ENCODE measurements at places on chromosomes 7 and 10.
A peak's percentile ranks its signal among the peaks of the same experiment; 100 is the strongest.

DNA sequence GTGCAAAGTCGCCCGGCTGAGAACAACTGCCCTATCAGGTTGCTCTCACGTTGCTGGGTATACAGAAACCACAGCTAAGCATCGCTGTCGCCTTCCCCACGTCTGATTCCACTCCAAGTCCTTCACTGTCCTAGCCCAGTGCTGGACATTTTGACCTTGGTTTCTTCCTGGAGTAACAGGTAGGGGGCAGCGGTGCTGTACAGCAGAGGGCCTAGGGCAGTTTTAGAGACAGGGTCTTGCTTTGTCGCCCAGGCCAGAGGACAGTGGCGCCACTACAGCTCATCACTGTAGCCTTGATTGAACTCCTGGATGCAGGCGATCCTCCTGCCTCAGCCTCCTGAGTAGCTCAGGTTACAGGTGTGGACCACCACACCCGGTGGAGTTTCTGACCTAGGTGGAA is 2.6 kb downstream of the CLDN15 start:
- no peak for DNase-seq

DNA sequence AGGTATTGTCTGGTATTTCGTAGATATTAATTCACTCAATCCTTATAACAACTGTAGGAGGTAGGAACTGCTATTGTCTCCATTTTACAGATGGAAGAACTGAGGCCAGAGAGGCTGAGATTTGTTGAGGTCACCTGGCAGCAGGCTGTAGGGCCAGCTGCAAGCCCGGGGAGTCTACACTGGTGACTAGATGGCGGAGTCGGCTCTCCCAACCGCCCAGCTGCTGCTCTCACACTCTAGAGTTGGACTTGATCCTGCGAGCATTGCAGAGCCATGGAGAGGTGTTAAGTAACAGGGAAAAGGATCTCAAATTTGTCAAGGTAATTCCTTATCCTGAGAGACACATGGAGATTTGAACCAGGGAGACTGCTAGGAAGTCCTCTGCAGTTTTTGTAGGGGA is 124.1 kb downstream of the CAMK1D start:
- no peak for DNase-seq

- no peak for DNase-seq
These were observed 27.0 kb upstream of the FZD8 start for GRCh38 chr10:35668865-35669650.

DNA sequence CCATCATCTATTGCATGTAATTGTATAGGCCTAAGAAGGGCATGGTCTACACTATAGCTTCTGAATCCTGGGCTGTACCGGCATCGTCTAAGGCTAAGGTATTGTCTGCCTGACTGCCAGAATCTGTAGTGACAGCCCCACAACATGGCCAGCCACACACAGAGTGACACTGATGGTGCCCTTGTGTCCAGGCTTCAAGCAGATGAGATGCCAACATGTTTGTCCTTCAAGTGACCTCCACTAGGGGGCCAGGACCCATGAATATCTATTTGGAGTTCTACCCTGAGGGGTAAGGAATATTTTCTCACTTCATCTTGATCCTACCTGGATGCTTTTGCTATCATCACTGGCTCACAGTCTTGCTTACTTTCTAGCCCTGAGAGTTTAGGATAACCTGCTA is 1.5 kb downstream of the CYP3A7 start:
- no peak for DNase-seq

DNA sequence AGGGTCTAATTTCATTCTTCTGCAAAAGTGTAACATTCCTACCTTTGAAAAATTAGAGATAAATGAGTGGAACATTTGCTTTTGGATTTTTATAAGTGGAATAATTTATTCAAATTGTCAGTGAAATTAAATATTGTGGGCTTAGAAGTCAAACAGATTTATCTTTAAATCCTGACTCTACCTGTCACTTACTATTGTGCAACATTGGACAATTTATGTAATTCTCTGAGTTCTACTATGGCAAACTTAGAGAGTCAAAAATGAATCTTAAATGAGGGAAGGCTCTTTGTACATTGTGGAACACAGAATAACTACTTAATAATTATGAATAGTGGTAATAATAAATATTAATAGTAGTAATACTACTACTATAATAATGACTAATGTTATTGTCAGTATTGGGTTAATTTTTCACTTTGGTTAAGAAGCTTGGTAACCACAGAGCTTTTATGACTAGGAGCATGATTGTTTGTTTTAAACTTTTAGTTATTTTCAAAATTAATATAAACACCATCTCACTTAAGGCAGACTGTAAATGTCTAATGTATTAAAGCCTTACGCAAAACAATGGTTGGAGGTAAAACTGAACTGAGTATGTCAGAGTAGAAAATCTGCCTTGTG is 70.0 kb downstream of the PRKG1 start:
- no peak for DNase-seq

DNA sequence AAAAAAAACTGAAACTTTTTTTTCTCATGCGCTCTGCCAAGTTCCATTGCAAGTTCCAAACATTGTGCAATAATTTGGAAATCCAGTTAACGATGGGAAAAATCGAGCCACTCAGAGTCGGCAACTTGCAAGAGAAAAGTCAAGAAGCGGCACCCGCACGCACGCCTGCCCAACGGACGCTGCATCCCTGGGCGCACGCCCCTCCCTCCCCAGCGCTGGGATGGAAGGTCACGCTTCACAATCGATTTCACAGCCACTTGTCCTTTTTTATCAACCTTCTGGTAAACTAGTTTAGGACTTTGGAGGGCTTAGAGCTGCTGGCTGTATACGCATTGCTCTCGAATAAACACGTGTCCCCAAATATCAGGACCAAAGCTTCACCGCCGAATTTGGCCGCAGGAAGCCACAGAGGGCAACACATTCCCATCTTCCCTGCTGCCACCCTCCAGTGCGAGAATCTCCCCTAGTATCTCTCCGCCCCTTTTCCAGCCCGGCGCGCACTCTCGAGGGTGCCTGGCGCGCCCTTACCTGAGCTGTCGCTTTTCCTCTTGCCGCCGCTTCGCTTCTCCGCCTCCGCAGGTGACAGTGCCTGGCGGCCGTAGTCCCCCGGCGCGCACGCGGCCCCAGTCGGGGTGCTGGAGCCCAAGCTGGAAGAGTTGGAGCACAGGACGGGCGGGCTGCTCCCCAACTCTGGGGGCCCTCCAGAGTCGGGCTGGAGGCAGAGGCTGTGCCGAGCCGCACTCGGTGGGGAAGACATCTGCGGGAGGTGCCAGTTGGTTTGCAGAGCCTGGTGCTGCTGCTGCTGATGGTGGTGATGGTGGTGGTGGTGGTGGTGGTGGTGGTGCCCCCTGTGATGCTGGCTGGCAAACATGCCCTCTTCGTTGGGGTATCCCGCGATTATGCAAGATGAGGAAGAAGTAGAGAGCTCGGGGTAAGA is 857 bp downstream of the MEOX2 start:
- no peak for DNase-seq

DNA sequence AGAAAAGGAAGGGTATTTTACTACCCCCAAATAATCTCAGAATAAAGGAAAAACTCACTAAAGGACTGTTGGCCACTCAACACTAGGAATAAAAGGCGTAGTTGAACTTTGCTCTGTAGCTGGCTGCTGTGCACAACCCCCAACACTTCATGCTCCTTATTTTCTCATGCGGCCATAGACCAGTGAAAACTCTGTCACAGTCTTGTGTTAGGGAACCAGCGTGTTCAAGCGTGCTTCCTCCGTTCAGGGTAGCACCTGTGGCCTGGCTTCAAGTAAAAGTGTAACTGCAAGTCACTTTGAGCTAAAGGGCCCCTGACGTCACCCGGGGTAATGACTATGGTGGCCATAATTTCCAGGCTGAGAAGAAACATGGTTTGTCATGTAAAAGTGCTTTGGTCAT is 27.0 kb downstream of the BLNK start:
- DNase-seq, result no peak

- no peak for DNase-seq
These were observed 38.9 kb downstream of the GPRIN2 start for GRCh38 chr10:46517541-46517940.

DNA sequence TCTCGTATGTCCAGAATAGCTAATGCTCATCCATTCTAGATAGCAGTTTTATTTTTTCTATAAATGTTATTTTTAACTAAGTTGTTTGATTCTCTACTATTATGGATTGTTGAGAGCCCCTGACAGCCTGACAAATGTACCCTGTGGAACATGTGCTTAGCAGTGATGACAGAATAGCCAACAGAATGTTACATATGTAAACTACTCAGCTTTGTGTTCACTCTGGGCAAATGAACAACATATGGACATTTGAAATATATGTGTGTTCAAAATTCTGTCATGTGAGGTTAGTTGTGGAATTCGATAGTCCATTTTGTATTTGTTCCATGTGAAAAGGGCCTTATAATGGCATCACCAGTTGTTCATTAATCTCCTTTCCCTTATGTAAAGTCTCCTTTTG is 199.7 kb downstream of the EXOC4 start:
- no peak for DNase-seq

GRCh38 chr10:6050801-6051445 is 11.2 kb downstream of the IL2RA start:
- DNase-seq, result no peak

GRCh38 chr10:132136689-132137088 is 50.1 kb upstream of the DPYSL4 start:
- DNase-seq, result no peak

GRCh38 chr10:47458466-47459154 is 25.3 kb downstream of the ANXA8 start:
- DNase-seq, result no peak

DNA sequence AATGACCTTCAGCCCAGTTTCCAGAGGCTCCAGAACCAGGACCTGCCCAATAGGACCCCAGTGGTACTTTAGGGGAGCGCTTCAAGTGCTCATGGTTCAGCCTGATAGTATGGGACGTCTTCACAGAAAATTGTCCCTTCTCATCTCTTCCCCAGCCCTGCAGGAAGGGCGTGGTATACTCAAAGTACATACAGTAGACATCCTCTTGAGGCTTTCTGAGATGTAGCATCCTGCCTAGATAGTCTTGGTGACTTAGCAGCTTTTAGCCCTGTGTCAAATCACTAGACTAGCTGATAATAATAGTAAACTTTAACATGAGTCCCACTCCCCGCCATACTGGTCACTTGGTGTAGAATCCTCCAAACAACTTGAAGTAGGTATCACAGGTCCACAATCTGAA is 193.2 kb downstream of the CYP26A1 start:
- DNase-seq, result no peak

- DNase-seq, result peak; percentile 4
These were observed 539.5 kb upstream of the FZD8 start for GRCh38 chr10:36181426-36182178.

- DNase-seq, result no peak
These were observed 13.9 kb downstream of the STX1A start for GRCh38 chr7:73705551-73705920.

DNA sequence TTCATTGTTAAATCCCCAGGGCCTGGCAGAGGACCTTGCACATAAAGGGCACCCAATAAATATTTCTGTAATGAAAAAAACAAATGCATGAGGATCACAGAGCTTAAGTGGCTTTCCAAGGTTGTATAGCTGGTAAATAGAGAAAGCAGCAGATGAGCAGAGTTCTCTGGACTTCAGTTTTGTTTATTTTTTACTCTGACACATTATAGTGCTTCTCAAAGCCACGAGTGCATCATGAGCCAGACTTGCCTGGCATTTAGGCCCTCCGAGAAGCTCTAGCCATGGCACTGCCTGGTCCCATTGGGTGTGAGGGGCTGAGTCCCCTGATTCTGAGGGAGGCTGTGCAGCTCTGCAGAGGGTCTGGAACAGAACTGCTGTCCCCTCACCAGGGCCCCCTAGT is 87.2 kb upstream of the ZNF32 start:
- no peak for DNase-seq

DNA sequence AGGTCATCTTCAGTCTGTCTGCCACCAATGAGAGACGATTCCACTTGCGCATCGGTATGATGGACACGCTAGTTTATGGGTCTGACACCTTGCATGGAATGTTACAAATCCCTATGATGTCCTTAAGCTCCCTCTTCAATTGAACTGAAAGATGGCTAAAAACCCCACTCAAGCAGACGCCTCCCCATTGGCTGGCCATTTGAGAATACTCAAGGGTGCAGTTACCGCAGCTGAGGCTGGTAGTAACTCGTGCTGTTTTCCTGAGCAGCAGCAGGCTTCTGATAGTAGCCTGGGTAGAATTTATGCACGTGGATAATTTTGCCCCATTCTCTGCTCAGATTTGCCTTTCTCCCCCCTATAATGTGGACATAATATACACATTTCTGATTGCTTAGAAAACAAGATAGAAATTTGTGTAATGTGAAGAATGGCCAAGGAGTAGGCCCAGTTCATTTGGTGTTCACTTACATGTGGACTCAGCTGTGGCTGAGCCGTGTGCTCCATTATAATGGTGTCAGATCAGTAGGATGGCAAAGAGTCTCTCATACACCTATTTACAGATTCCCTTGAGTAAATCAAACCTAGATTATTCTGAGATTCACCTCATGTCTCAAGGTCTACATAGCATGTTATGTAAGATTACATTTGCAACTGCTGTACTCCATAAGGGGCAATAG is 142.8 kb downstream of the HIBADH start:
- DNase-seq, result no peak

DNA sequence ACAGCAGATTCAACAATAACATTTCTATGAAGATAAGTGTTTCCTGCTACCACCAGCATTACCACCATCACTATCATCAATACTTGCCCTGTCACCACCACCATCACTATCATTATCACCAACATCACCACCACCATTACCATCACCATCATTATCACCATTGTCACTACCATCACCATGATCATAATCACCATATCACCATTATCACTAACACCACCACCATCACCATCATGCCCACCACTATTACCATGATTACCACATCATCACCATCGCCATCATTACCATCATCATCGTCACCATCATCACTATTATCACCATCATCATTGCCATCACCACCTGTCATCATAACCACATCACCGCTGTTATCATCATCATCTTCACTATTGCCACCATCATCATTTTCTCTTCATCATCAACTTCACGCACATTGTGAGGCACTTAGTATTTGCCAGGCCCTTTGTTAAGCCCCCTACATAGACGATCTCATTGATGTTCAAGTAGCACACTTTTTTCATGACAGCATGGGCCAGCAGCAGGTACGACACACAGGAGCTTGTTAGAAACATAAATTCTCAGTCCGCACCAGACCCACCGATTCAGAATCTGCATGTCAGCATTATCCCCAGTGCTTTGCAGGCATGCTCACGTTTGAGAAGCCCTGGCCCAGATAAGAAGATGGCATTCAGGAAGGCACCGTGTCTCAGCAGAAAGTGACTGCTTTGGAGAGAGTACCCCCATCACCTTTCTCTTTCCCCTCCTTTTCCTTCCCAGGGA is 161.1 kb downstream of the ADAM12 start:
- no peak for DNase-seq

DNA sequence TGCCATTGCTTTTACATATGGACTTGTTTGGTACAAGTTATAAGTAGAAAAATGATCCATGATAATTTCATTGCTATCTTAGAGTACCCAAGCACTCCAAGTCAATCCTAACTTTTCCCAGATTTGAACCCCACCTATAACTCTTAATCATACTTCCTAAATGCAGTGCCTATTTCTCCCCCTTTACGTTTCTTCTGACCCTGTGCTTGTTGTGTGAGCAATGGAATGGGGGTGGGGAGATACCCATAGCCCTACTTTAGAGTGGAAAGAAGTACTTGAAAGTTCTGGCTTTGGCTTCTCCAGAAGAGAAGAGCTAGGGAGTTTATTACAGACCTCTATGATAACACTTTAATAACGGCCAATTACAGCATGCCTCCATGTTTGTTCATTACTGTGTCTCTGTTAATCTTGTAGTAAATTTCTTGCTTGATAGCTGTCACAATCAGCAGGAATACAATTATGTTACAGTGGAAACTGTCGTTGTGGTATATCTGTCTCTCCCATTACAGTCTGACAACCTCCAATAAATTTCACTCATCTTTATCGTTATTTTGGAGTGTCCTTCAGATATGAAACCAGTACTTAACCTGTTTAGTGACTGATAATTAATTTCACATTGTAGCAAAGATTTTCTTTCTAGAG is 34.0 kb downstream of the CNPY1 start:
- DNase-seq, result no peak

All from NCI-H446 (cell line).